Thoracic aorta (tissue), 2 donors: ENCODE measurements at places on chromosomes 11 and 22.

GRCh38 chr11:34685864-34686263, 65.0 kb downstream of the EHF start:
- DNase-seq: no peak

DNA sequence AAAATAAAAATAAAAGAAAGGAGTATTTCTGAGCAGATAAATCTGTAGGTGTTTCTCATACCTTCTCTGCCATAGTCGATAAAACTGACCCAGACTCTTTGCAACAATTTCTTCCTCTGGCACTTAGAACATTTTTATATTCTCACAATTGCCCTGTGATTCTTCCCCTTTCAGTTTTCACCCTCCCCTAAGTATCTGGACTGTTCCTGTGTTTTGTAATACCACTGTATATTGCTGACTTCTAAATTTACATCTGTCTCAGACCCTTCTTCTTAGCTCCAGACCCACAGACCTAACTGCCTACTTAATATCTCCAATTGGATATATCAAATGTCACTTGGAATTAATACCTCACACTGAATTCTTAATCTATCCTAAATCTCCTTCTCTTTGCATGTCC, 133.4 kb upstream of the DDI1 start:
- no peak for DNase-seq

- DNase-seq: no peak
Observed at GRCh38 chr11:94472916-94473799, 20.5 kb downstream of the MRE11 start.

DNA sequence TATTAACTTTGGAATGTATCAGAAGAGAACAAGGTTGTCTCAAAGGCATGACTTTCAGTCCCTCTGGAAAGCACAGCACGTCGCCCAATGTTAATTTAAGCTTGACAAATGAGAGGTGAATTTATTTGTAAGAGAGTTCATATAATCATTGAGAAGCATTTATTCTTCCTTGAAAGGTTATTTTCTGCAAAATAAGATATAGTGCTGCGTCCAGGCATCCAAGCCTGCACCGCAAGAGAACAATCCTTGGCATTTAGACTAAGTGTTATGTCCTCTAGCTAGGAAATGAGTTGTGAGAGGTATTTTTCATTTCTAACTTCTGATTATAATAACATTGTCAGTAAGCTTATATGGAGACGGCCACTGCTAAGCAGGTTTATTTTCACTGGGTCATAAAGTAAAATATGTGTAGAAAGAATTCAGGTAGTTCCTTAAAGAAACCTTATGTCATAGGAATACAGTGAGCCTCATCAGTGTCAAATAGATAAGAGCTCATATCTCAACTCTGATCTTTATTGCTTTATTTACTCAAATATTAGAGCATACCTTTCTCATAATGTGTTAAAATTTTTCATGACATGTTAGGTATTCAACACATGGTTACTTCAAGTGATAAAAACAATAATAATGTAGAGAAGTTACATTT, 182.0 kb downstream of the LUZP2 start:
- no peak for DNase-seq

- DNase-seq: peak; percentile 63
Observed at GRCh38 chr11:119481021-119481666, 58.2 kb upstream of the THY1 start.

- DNase-seq: no peak
Observed at GRCh38 chr11:126713806-126714205, 286.8 kb downstream of the KIRREL3 start.

GRCh38 chr11:32830413-32830738, 649 bp downstream of the PRRG4 start:
- DNase-seq: no peak

- DNase-seq: no peak
Observed at GRCh38 chr11:13269775-13270174, 7.8 kb upstream of the BMAL1 start.

- no peak for DNase-seq
Observed at GRCh38 chr11:62538470-62539237, 8.0 kb downstream of the AHNAK start.

- DNase-seq: no peak
Observed at GRCh38 chr22:45007391-45008185, 2.2 kb downstream of the PHF21B start.

GRCh38 chr11:90916706-90917105, 693.9 kb upstream of the CHORDC1 start:
- no peak for DNase-seq

- peak; percentile 91 for DNase-seq
Observed at GRCh38 chr11:69013009-69013951, at the start of gene MRGPRF. Gene MRGPRF (minus strand): TSS chr11:69013246. CDS start chr11:69009901, 3,345 bp downstream.

DNA sequence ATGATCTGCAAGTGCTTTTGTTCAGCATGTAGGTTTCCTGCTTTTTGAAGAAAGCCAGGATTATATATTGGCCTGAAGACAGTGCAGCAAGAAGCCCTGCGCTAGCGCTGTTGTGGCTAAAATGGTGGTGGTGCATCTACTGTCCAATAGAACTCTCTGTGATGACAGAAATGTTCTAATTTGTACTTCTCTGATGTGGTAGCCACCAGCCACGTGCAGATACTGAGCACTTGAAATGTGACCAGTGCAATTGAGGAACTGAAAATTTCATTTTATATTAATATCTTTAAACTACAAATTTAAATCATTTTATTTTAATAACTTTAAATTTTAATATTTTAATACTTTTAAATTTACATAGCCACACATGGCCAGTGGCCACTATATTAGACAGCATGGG, 73.0 kb upstream of the PAX6 start:
- DNase-seq: no peak

GRCh38 chr11:70647188-70648166, 249.1 kb downstream of the CTTN start:
- no peak for DNase-seq

DNA sequence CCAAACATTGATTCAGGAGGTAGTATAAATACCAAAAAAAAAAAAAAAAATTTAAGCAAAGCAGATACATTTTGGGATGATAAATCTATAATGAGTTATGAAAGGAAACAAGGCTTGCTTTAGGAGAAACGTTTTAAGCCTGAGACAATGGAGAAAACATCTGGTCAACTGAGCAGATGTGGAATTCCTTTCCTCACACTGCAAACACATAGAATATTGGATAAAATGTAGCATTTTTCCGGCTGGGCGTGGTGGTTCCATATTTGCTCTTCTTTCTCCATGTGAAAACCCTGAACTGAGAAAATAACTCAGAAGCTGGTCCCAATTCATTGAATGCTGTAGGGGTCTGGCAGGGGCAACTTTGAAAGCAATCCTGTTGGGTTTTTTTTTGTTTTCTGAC, 33.9 kb downstream of the ENDOD1 start:
- DNase-seq: no peak

DNA sequence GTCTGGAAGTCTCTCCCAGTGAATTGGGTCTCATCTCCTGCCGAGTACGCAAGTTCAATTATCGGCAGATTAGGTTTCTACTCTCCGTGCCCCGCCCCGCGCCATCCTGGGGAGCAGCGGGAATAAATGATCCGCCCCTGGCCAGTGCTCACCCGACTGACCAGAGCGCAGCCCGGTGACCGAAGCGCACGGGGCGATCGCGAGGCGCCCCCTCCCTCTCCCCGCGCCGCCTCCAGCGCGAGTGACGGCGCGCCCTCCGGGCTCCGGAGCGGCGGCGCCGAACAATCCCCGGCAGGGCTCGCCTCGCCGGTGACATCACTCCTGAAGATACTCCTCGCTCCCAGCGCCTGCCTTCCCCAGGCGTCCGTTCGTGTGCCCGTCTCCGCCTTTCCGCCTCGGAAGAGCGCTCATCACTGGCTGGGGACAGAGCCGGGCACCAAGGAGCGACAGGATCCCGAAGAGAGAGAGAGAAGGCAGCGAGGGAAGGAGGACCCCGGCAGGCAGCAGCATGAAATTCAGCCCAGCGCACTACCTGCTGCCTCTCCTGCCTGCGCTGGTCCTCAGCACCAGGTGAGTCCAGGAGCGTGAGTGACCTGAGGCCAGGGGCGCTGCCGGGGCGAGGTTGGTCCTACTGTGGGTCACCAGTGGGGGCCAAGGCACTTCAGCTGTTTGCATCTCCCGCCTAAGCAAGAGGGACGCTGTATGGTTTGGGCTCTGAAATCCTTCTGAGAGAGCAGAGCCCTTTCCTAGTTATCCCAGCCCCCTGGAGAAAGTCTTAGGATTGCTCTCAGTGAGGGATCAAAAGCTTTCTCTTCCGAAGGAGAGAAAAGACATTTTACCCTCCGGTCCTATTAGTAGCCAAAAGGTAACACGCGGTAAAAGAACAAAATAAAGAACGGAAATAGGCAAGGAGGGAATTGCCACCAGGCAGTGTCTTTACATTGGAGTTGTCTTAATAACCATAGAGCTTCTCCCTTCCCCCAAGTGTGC, at the start of gene LUZP2:
LUZP2 (plus strand) TSS at position 318 of the 990 bp plus-strand sequence.
- no peak for DNase-seq

DNA sequence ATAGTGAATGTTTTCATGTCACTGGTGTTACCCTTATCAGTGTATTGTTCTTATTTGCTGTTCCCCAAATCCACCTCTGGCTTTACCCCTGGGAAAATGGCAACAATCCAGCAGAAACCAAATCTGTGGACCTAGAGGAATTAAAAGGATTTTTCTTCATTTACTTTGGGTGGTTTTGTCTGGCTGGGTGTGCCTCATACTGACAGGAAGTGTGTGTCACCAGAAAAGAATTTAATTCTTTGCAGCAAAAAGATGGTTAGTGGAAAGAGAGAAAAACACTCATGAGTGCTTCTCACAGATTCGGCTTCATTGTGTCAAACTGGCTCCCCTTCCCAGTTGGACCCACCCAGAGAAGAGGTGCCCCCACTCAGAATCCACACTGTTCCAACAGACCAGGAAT, 38.9 kb downstream of the FZD4 start:
- no peak for DNase-seq

- no peak for DNase-seq
Observed at GRCh38 chr22:25014896-25015755, 62.6 kb downstream of the KIAA1671 start.

GRCh38 chr11:84014539-84014938, 728.4 kb upstream of the CCDC90B start:
- no peak for DNase-seq

DNA sequence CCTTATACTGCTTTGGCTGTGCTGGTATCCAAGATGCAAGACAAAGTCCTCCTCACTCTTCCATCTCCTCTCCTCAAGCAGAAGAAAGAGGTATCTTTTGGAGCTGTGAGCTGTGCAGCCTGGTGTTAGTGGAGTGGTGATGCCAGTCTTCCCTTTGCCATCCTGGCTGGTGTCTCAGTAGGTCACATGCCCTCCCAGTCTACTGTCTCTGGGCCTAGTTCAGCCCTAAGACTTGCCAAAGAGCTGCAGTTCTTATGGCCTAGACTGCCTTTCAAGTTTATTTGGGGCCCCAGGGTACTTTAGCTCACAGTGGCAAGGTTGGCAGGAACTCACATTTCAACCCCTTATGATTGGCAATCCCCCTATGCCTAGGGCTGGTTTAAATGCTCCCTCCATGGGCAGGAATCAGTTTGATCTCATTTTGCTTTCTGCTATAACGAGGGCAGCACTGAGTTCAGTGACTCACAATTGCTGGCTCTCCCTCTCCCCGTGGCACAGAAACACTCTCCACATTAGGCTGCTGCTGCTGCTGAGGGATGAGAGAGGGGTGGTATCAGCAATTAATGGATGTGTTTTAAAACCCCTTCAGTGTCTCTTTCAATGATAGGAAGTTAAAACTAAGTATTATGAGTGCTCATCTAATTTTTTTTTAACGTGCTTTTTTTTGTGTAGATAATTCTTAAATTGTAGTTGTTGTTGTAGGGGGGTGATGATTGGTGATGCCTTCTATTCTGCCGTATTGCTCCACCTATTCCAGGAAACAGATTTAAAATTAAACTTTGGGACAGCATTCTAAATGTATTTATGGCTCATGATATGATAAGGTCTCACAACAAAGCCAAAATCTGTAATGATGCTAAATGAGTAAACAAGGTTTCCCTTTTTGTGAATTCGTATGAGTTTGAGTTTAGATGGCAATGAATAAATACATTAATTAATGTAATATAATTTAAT, 1295.0 kb downstream of the JRKL start:
- DNase-seq: no peak

DNA sequence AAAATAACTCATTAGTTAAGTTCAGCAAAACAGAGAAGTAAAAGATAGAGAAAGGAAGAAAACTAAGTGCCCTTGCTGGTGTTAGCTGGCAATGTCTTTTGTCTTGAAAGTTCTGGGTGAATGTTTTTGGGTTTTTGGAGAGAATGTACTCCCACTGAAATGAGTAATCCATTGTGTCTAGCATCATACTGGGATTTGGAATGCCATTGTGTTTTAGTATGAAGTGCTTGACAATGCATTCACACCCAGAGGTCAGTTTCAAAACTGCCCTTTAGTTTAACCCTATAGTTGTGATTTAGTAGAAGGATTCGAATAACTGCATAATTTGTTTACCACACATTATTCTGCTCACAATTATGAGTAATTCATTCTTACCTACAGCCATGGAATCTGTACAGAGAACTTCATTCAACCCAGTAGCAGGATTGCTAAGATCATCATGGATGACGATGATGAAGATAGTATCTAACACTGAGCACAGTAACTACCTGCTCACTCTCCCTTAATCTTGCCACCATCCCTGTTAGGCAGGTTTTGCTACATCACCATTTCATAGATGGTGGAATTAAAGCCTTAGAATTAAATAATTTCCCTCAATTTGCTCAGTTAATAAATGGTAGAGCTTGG, 33.9 kb downstream of the MAML2 start:
- no peak for DNase-seq

GRCh38 chr11:62352355-62353336, 15.4 kb downstream of the ASRGL1 start:
- DNase-seq: no peak

DNA sequence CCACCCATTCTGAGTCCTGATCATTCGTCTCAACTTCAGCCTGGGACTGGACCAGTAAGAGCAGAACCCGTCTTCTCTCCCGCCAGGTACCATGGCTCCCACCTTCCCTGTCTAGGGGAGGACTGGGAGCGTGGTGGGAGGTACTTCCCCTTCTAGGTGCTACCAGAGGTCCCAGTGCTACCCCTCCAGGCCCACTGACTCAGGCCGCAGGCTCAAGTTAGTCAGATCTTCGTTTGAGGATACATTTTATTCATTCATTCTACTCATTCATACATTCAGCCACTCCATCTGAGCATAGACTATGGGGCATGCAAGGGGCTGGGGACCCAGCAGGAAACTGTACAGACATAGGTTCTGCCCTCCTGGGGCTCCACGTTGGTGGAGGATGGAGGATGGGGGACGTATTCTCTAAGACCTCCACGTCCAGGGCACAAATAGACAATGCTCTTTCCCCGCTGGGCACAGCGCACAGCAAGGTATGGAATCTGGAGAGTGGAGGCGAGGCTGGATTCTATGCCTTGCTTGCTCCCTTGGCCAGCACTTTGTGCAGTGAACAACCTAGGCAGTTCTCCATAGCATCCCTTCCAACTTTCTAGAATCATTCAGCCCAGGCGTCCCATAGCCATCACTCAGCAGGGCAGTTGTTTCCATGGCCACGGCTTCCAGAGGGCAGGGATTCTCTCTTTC, 1.0 kb upstream of the RAB3IL1 start:
- no peak for DNase-seq

GRCh38 chr22:32815943-32816342, 14.4 kb downstream of the TIMP3 start:
- DNase-seq: no peak

DNA sequence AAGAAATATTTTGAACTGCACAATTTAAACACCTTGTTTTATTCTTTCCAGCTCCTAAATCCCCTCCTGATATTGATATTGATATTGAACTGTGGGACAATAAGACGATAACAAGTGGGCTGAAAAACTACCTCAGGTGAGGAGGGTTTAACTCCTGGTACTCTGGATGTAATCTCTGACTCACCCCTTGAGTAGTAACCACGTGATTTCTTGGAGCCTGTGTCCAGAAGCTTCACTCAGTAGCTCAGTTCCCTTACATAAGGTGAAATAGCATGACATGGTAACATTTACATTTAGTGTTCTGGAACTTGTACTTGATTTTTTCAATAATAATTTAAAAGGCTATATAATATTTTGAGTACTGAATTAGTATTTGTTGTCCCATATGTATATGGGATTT, 168.0 kb downstream of the PGR start:
- no peak for DNase-seq
